H4 (cell line): ENCODE measurements at places on chromosomes 6 and 20. TPM values are rescaled to one million over a fixed set of nuclear protein-coding genes. Genes with fewer than 3 reads are reported as not detected.

YIPF3 gene
- 188 and 210 TPM in 2 replicates for total RNA-seq

SYTL3 gene
- total RNA-seq = 1.0 TPM in 1 of 2 replicates, not detected in the other

DZANK1 gene
- total RNA-seq = 0.66 and 0.80 TPM in 2 replicates

DSP gene
- 0.02 and 0.04 TPM in 2 replicates for total RNA-seq

CRIP3 gene
- total RNA-seq = not detected in 2 replicates

SERPINB6 gene
- total RNA-seq = 107 and 115 TPM in 2 replicates

UST gene
- total RNA-seq = 9.3 and 11.7 TPM in 2 replicates

SOBP gene
- total RNA-seq = 1.5 and 2.9 TPM in 2 replicates

GPX5 gene
- not detected in 2 replicates for total RNA-seq

SLC17A9 gene
- not detected in 2 replicates for total RNA-seq

ME1 gene
- total RNA-seq = 49.6 and 53.1 TPM in 2 replicates

AGER gene
- total RNA-seq = 0.41 TPM in 1 of 2 replicates, not detected in the other

DEFB121 gene
- total RNA-seq = not detected in 2 replicates

KCNK5 gene
- total RNA-seq = 0.58 TPM in 2 replicates

EDN3 gene
- total RNA-seq = not detected in 2 replicates

LTB gene
- not detected in 2 replicates for total RNA-seq

KIF13A gene
- 11.4 and 12.7 TPM in 2 replicates for total RNA-seq

DLK2 gene
- 12.6 and 13.7 TPM in 2 replicates for total RNA-seq

COQ3 gene
- 19.0 and 21.5 TPM in 2 replicates for total RNA-seq

GMEB2 gene
- total RNA-seq = 5.5 and 6.0 TPM in 2 replicates

ZNF391 gene
- 0.37 and 0.91 TPM in 2 replicates for total RNA-seq

ZFP57 gene
- total RNA-seq = not detected in 2 replicates

SCUBE3 gene
- total RNA-seq = 0.02 TPM in 1 of 2 replicates, not detected in the other
